NCI-H1694 (cell line): ENCODE measurements at places on chromosomes 6 and 20.

- no peak for DNase-seq
Observed at GRCh38 chr20:59385480-59385879, 85.1 kb downstream of the EDN3 start.

GRCh38 chr20:24160563-24161281, 172.1 kb upstream of the GGTLC1 start:
- peak; percentile 26 for DNase-seq

DNA sequence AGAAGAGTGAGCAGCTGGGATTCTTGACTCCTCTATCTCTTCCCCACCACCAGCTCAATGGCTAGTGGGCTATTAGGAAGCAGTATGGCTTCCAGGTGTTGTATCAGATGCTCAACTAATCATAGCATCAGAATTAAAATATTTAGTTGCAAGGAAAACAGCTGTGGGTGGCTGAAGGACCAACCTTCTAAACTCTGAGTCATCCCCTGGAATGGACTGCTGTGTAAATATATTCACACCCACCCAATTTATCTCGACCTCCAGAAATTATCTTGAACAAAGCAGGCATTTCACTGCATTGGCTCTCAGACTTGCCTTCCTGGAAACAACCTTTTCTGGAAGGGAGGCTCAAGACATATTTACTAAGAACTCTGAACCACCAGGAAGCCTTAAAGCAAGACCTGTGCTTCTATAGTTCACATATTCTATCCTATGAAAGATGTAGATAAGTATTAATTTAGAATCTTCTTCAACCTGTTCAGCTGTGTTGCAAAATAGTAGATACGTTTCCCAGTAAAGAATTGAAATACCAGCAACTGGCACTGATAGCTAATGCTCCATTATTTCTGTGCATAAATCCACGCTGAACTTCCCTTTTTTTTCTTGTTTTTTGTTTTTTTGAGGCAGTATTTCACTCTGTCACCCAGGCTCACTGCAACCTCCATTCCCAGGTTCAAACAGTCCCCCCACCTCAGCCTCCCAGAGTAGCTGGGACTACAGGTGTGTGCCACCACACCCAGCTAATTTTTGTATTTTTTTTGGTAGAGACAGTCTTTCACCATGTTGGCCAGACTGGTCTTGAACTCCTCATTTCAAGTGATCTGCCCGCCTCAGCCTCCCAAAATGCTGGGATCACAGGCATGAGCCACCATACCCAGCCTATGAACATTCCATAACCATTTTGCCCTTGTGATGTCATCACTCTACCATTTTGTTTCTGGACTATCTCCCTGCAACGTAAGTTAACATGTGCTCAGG, 56.9 kb upstream of the CD2AP start:
- no peak for DNase-seq

- no peak for DNase-seq
Observed at GRCh38 chr20:39855799-39856198, 833.2 kb downstream of the MAFB start.

DNA sequence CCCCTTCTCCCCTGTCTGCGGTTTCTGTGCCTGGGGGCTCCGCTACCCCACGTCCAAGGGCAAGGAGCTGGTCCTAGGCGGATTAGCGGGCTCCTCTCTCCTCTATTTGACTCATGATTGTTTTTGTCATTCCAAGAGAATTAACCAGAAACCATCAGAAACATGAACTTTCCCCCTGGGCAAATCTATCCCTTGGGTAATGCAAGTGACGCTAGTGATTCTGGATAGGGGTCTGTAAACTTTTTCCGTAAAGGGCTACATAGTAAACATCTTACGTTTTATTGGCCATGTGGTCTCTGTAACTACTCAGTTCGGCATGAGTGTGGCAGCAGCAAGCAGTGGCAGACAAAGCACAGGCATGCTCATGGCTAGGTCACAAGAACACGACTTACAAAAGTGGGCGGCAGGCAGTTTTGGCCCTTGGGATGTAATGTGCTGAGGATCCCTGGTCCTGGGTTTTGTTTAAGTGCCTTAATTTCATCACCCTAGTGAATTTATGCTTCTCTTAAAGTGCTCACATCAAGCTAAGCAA, 654 bp downstream of the CST11 start:
- no peak for DNase-seq

DNA sequence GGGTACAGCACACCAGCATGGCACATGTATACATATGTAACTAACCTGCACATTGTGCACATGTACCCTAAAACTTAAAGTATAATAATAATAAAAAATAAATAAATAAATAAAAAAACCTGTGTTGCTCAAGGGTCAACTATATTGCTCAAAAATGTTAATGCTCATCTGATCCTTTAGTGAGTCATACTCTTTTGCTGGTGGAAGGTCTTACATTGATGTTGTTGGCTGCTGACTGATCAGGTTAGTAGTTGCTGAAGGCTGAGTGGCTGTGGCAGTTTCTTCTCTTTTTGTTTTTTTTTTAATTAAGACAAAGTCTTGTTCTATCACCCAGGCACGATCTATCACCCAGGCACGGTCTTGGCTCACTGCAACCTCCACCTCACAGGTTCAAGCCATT, 29.6 kb upstream of the SMIM26 start:
- DNase-seq: no peak

DNA sequence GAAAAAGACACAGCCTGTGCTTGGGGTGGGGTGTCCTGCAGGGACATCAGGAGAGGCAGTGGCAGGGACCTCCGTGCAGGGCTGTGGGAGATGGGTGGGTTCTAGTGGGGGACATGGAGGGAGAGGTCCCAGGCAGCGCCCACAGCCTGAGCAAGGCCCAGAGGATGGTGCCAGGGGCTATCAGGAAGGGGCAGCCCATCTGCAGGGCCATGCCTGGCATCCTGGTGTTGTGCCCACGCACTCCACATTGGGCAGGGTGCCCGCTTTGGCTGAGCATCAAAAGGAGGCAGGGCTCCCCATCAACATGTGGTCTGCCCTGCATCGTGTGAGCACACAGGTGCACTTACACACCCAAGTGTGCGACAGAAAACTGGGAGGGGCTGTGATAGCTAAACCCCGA, 184.3 kb upstream of the SNX9 start:
- no peak for DNase-seq

GRCh38 chr20:2602046-2602735, 50.2 kb upstream of the NOP56 start:
- no peak for DNase-seq

DNA sequence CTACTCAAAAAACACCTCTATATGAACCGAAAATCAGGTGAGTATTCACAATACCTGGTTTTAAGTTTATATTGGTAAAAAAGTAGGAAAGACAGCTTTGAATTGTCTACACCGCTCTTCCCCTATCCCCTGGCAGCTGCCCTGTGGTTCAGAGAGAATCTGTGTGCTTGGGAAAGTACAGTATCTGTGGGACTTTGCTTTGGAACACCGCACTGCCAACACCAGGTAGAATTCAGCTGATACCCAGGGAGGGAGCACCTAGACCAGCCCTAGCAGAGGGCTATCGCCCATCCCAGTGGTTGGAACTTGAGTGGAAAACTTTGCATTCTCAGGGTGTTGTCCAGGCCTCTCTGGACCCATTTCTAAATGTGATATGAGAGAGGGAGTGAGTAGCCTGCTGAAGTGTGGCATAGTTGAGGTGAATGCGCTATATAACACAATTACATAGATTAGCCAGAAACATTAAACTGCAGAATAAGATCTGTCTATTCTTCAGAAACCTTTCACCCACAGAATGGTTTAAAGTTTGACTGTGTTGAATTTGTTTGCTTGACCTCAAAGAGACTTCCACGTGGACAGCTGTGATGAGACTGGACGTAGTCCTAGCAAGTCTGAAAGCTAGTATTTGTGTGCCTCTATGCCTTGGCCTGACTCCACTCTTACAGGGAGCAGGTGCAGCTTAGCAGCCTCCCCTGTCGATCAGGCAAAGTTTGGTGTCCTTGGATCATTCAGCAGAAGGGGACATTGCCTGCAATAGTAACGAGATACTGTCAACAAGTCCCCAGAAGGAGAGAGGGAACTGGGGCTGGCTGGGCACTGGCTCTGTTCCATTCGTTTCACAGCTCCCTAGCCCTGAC, 11.5 kb upstream of the MPC1 start:
- no peak for DNase-seq

- no peak for DNase-seq
Observed at GRCh38 chr20:14543040-14543439, 205.6 kb upstream of the FLRT3 start.

DNA sequence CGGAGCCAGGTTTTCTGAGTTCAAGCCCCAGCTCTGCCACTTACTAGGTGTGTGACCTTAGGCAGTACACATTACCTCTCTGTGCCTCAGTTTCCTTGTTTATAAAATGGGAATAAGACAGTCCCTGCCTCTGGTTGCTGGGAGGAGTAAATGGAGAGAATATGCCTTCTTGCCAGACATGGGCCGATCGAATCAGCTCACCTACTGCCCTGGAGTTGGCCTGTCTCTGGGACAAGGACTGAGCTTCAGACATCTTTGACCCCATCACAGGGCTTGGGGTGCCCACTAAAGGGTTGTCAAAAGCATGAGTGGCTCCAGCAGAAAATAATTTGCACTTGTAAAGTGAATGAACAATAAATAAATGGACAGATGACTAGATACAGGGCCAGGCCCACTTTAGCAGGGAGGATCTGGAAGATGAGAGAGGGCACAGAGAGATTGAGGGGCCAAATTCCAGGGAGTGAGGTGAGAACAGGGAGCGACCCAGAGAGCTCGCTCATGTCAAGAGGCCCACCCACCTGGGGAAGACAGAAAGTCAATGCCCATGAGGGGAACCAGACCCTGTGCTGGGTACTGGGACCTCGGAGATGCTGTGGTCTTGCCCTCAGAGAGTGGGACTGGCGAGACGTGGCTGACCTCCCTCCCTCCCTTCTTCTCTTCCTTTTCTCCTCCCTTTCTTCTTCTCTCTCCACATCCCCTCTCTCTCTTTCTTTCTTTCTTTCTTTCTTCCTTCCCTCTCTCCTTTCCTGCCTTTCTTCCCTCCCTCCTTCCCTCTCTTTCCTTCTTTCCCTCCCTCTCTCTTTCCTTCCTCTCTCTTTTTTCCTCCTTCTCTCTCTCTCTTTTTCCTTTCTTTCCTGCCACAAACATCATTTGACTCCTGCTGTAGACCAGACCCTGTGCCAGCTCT, 3.9 kb upstream of the BPIFA2 start:
- no peak for DNase-seq

- DNase-seq: no peak
Observed at GRCh38 chr6:158445426-158446085, 114.3 kb upstream of the TMEM181 start.

DNA sequence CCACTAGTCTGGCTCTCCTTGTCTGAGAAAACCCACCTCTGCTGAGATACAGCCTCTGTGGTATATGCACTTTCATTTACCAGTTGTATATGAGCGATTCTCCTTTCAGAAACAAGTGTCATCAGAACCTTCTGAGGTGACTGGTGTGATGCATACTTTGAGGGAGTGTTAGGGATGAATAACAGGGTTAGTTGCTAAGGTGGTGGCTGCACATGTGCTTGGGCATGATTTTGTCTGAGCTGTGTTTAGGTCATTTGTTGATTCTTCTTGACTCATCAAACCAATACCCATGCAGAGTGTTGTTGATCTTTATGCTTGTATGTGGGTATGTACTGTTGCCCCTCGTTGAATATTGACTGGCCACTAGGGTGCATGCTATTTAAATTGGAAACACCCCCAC, 25.7 kb downstream of the DTD1 start:
- no peak for DNase-seq

- DNase-seq: no peak
Observed at GRCh38 chr6:40754461-40755045, 167.4 kb upstream of the LRFN2 start.

DNA sequence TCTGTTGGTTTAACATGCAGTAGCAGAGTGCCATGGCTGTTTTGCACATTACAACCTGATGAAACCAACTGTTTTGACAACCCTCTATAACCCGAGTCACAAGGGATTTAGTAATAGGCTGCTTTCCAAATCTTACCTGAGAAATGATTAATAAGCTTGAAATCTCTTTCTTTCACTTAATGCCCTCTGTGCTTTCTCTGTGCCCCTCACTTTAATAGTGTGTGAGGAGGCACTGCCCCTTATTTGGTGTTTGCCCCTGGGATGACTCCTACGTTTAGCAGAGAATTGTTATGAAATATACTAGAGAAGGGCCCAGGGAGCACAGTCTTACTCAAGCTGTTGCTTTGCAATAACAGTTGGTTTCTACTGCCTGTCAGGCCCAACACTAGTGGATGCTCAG, 31.0 kb upstream of the PTCHD4 start:
- DNase-seq: no peak

DNA sequence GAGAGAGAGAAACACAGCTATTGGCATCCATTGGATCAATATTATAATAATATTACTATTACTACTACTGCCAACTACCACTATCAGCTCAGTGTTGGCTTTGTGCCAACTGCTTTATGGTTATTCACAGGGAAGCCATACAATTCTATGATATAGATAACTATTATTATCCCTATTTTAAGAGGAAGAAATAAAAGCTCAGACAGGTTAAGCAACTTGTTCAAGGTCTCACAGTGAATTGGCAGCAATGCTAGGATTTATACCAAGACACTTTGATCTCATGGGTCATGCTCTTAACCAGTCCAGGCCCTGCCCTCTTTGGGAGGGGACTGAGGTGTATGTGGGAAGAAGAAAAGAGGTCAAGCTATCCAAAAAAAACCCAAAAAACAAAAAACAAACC, 82.0 kb upstream of the TRAF3IP2 start:
- DNase-seq: no peak

DNA sequence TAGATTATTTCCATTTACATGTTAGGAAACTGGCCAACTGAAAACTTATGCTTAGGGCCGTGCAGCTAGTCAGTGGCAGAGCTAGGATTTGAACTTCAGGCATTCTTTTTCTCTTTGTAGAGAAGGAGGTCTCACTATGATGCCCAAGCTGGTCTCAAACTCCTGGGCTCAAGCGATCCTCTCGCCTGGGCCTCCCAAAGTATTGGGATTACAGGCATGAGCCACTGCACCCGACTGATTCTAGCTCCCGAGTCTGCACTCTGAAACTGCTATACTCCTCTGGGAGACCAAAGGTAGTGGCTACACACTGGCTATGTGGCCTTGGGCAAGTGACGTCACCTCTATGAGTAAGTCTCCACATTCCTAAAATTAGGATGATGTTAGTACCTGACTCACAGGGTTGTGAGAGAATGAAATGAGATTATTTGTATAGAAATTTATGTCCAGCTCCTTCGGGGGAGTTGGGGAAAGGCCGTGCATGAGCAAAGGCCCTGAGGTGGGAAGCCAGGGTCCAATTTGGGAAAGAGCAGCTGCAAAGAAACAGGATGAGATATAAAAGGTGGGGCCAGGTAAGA, 6.4 kb downstream of the PLTP start:
- no peak for DNase-seq

GRCh38 chr6:23790756-23791155, 335.3 kb upstream of the NRSN1 start:
- no peak for DNase-seq

GRCh38 chr20:11207749-11208502, 534.1 kb upstream of the JAG1 start:
- no peak for DNase-seq

GRCh38 chr6:1324936-1325335, 13.0 kb downstream of the FOXQ1 start:
- DNase-seq: no peak

GRCh38 chr20:4545526-4545925, 176.2 kb upstream of the PRND start:
- DNase-seq: no peak

GRCh38 chr20:22490287-22491193, 93.8 kb downstream of the FOXA2 start:
- DNase-seq: no peak

GRCh38 chr6:27297857-27298730, 14.0 kb downstream of the POM121L2 start:
- no peak for DNase-seq

GRCh38 chr6:100105919-100106529, 112.0 kb upstream of the MCHR2 start:
- no peak for DNase-seq

GRCh38 chr6:113824411-113824810, 32.7 kb upstream of the MARCKS start:
- no peak for DNase-seq
